ENCODE measurements at places on chromosomes 2 and 18.

GRCh38 chr2:33812707-33813106 is 213.6 kb upstream of the FAM98A start:
- H3K27ac ChIP-seq: no peak overlapping the region
- no peaks in the 10 kb centered on the region for H3K36me3 ChIP-seq
- H3K4me1 ChIP-seq: no peaks in the 10 kb centered on the region

DNA sequence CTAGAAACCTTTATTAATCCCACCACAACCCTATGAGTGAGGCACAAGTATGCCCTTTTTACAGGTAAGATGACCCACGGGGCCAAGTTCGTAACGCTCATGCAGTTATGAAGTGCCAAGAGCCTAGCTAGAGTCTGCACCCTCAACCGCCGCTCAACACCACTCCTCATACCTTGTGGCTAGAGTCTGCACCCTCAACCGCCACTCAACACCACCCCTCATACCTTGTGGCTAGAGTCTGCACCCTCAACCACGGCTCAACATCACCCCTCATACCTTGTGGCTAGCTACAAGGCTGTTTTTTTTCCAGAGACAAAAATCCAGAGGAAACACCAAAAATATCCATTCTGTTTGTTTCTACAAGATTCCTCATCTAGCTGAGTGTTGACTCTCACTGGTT is 4.6 kb downstream of the TXNL4A start:
- no peaks in the 10 kb centered on the region for H3K27me3 ChIP-seq
- no peak for DNase-seq
- no peak overlapping the region for H3K4me3 ChIP-seq
- H3K36me3 ChIP-seq: peaks cover 9% of the 10 kb centered on the region

DNA sequence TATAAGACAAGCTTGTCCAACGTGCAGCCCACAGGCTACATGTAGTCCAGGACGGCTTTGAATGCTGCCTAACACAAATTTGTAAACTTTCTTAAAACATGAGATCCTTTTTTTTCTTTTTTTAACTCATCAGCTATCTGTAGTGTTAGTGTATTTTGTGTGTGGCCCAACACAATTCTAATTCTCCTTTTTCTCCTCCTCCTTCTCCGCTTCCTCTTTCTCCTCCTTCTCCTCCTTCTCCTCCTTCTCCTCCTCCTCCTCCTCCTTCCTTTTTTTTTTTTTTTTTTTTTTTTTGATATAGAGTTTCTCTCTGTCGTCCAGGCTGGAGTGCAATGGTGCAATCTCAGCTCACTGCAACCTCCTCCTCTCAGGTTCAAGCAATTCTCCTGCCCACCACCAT is 39.3 kb upstream of the GTF2A1L start:
- DNase-seq: no peak
- no peak overlapping the region for H3K4me3 ChIP-seq
- H3K4me1 ChIP-seq: no peaks in the 10 kb centered on the region
- no peak overlapping the region for H3K27ac ChIP-seq
- H3K36me3 ChIP-seq: no peaks in the 10 kb centered on the region

- no peaks in the 10 kb centered on the region for H3K4me1 ChIP-seq
- H3K27ac ChIP-seq: no peak overlapping the region
- H3K27me3 ChIP-seq: no peaks in the 10 kb centered on the region
- no peaks in the 10 kb centered on the region for H3K36me3 ChIP-seq
- DNase-seq: no peak
These were observed 64.5 kb downstream of the PIGN start for GRCh38 chr18:62122330-62122729.

DNA sequence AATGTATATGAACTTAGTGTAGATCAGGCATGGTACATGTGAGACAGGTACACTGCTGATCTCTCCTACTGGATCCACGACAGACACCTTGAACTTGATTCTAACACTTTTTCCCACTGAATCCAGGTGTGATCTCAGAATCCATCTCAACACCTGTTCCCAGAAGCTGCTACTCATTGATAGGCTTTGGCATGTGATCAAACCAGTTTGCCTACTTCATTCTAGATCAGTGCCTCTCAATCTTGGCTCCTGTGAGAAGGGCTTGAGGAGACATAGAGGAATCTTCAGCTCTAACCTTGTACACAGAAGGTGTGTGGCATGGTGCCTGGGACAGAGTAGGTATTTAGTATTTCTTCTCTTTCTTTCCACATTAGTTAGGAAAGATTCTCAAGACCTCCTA is 212.3 kb upstream of the ATP5MC3 start:
- H3K4me1 ChIP-seq: no peaks in the 10 kb centered on the region
- no peaks in the 10 kb centered on the region for H3K36me3 ChIP-seq
- no peak overlapping the region for H3K4me3 ChIP-seq

GRCh38 chr2:201779901-201780673 is 646 bp downstream of the ALS2 start:
- peak overlapping the region; percentile 77 for H3K27ac ChIP-seq
- DNase-seq: no peak
- H3K4me1 ChIP-seq: peaks cover 24% of the 10 kb centered on the region
- no peaks in the 10 kb centered on the region for H3K36me3 ChIP-seq
- H3K27me3 ChIP-seq: no peaks in the 10 kb centered on the region
- H3K4me3 ChIP-seq: peak overlapping the region; percentile 92

DNA sequence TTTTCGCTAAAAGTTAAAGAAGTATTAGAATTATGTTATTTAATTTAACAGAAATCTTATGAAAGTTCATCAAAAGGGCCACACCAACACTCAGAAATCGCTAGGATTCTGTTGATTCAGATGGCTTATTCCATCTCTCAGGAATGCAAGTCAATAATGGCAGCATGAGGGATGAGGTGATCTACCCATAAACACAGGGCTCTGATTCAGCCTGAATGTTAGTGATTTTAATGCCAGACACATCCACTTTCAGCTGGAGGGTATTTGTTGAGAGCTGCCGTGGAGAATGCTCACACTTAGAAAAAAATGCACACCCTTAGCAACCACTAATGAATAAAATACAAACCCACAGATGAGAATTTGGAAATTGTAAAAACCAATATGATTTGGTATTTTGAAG is 173.3 kb upstream of the ERBB4 start:
- peaks cover 27% of the 10 kb centered on the region for H3K4me1 ChIP-seq
- peak; percentile 57 for DNase-seq
- H3K27ac ChIP-seq: peak overlapping the region; percentile 87
- no peaks in the 10 kb centered on the region for H3K36me3 ChIP-seq

- no peak for DNase-seq
- peaks cover 98% of the 10 kb centered on the region for H3K27me3 ChIP-seq
- no peak overlapping the region for H3K27ac ChIP-seq
- peaks cover 11% of the 10 kb centered on the region for H3K4me1 ChIP-seq
- no peaks in the 10 kb centered on the region for H3K36me3 ChIP-seq
- H3K4me3 ChIP-seq: peak overlapping the region; percentile 36
These were observed 667 bp downstream of the SP9 start for GRCh38 chr2:174335254-174335987.

- no peaks in the 10 kb centered on the region for H3K4me1 ChIP-seq
- H3K27me3 ChIP-seq: peaks cover 4% of the 10 kb centered on the region
- DNase-seq: no peak
- H3K4me3 ChIP-seq: no peak overlapping the region
These were observed 239.2 kb upstream of the HS6ST1 start for GRCh38 chr2:128557831-128558241.

- no peak for DNase-seq
- H3K36me3 ChIP-seq: no peaks in the 10 kb centered on the region
- no peak overlapping the region for H3K27ac ChIP-seq
- H3K4me3 ChIP-seq: no peak overlapping the region
- no peaks in the 10 kb centered on the region for H3K4me1 ChIP-seq
- H3K27me3 ChIP-seq: no peaks in the 10 kb centered on the region
These were observed 17.8 kb upstream of the BMP10 start for GRCh38 chr2:68889021-68889420.

DNA sequence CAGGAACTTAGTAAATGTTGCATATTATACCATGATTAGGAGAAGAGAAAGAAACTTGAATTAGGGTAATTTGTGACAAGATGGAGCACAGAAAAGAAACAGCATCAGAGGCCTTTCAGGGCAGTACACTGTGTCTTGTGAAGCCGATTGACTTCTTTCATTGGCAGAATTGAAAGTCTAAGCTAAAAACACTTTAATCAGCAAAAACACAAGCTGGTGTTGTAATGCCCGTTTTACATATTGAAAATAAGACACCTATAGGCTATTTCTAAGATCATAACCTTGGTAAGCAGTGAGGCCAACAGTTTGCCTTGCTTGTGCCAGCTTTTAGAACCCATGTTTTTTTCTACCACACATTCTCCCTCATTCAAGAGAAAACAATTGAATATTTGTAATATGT is 1378.1 kb upstream of the NXPH2 start:
- H3K27ac ChIP-seq: no peak overlapping the region
- no peak for DNase-seq
- no peak overlapping the region for H3K4me3 ChIP-seq
- no peaks in the 10 kb centered on the region for H3K36me3 ChIP-seq
- no peaks in the 10 kb centered on the region for H3K4me1 ChIP-seq
- H3K27me3 ChIP-seq: no peaks in the 10 kb centered on the region

- no peak for DNase-seq
- H3K4me3 ChIP-seq: no peak overlapping the region
- H3K36me3 ChIP-seq: peaks cover 10% of the 10 kb centered on the region
- no peak overlapping the region for H3K27ac ChIP-seq
- no peaks in the 10 kb centered on the region for H3K27me3 ChIP-seq
- H3K4me1 ChIP-seq: peaks cover 63% of the 10 kb centered on the region
These were observed 37.2 kb downstream of the ODC1 start for GRCh38 chr2:10410823-10411437.

- no peaks in the 10 kb centered on the region for H3K27me3 ChIP-seq
- no peaks in the 10 kb centered on the region for H3K4me1 ChIP-seq
- H3K36me3 ChIP-seq: no peaks in the 10 kb centered on the region
These were observed 162.0 kb downstream of the SH3BP4 start for GRCh38 chr2:235113854-235114253.

GRCh38 chr18:77000527-77000926 is 132.1 kb downstream of the MBP start:
- H3K4me3 ChIP-seq: no peak overlapping the region
- no peaks in the 10 kb centered on the region for H3K4me1 ChIP-seq
- H3K27ac ChIP-seq: no peak overlapping the region
- no peaks in the 10 kb centered on the region for H3K36me3 ChIP-seq

DNA sequence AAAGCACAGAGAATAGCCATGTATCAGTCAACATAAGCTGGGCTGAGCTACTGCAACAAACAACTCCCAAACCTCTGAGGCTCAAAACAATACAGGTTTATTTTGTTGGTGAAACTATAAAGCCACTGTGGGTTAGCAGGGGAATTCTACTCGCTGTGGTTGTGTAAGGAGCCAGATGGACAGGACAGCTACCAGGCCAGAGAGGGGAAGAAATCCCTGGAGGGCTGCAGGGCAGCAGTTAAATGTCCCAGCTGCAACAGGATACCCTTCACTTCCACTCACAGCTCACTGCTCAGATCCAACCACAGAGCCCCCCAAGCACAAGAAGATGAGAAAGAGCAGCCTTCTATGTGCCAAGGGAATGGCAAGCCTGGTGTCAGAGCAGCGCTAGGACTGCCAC is 245.9 kb upstream of the RAB6C start:
- H3K27me3 ChIP-seq: no peaks in the 10 kb centered on the region
- no peak overlapping the region for H3K4me3 ChIP-seq
- no peak for DNase-seq
- H3K27ac ChIP-seq: no peak overlapping the region
- no peaks in the 10 kb centered on the region for H3K4me1 ChIP-seq

DNA sequence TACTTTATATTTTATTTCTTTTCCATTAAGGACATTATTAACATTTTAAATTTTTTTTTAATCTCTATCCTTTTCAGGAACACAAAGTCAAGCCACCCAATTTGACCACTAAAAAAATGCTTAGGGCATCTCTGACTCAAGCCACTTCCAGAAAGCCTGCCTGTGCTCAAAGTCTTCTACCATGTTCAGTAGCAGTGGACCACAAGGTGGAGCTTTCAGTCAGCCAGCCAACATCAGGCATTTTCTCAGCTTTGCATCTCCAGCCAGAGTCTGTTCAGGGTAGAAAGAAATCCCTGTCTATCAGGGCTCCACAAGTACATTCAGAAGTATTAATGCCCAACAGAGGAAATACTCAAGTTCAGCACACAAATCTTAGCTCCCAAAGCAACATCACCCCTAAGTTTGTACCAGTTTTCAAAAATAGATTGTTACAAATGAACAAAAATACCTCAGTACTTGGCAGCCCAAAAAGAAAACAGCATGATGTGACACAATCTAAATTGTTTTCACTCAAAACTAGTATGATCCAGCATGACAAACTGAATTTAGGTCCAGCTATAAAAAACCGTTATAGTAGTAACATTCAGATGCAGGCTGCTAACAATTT is 37.6 kb downstream of the C18orf63 start:
- H3K36me3 ChIP-seq: no peaks in the 10 kb centered on the region
- peak; percentile 30 for DNase-seq
- no peak overlapping the region for H3K27ac ChIP-seq
- peaks cover 3% of the 10 kb centered on the region for H3K4me1 ChIP-seq
- H3K27me3 ChIP-seq: no peaks in the 10 kb centered on the region

DNA sequence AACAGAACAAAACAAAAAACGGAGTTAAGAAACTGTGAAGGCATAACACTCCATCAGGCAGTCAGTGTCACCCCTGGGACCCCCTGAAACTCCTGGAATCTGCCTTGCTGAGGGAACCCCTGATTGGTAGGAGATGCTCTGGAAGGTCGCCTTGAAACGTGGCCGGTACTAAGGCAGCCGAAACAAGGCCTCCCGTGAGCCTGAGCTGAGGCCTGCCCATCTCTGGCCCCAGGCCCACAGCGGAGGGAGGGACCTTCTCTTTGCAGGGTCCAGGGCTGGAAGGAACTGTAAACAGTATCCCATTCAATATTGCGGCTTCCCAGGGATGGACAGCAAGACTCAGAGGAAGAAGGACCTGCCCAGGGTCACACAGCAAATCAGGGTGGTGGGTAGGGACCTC is 155.7 kb downstream of the INHBB start:
- DNase-seq: no peak
- H3K4me1 ChIP-seq: no peaks in the 10 kb centered on the region
- no peak overlapping the region for H3K4me3 ChIP-seq
- no peaks in the 10 kb centered on the region for H3K36me3 ChIP-seq
- no peak overlapping the region for H3K27ac ChIP-seq

GRCh38 chr2:101408925-101409324 is 21.6 kb upstream of the CREG2 start:
- DNase-seq: no peak
- no peak overlapping the region for H3K4me3 ChIP-seq
- peaks cover 6% of the 10 kb centered on the region for H3K4me1 ChIP-seq
- H3K27ac ChIP-seq: no peak overlapping the region
- H3K36me3 ChIP-seq: no peaks in the 10 kb centered on the region

All from keratinocyte (primary cell).